AG09319 (cell line): ENCODE measurements at places on chromosomes 12 and 14.

- no peak for DNase-seq
Observed at GRCh38 chr14:61749867-61750266, 12.4 kb upstream of the SNAPC1 start.

DNA sequence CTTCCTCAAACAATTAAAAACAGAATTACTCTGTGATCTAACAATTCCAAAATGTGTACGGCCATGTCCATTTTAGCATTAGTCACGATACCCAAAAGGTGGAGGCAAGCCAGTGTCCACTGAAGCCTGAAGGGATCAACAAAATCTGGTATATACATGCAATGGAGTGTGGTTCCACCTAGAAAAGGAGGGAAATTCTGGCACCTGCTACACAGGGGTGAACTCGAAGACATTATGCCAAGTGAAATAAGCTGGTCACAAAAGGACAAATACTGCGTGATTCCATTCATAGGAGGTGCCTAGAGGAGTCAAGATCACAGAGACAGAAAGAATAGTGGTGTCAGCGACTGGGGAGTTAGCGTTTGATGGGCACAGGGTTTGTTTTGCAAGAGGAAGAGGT is 331.4 kb downstream of the MED13L start:
- DNase-seq = no peak

DNA sequence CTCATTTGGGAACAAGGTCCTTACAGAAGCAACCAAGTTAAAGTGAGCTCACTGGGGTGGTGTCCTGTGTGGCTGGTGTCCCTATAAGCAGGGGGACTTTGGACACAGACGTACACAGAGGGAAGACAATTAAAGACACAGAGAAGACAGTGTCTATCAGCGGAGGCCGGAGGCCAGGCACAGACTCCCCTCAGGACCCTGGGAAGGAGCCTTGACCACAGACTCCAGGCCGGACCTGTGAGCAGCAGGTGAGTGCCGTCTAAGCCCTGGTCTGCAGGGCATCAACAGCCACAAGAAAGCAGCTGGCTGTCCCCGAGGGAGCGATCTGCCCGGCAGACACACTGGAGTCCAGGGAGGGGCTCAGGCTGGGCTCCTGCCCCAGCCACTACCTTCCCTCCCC is 219.1 kb upstream of the C14orf180 start:
- DNase-seq = no peak

DNA sequence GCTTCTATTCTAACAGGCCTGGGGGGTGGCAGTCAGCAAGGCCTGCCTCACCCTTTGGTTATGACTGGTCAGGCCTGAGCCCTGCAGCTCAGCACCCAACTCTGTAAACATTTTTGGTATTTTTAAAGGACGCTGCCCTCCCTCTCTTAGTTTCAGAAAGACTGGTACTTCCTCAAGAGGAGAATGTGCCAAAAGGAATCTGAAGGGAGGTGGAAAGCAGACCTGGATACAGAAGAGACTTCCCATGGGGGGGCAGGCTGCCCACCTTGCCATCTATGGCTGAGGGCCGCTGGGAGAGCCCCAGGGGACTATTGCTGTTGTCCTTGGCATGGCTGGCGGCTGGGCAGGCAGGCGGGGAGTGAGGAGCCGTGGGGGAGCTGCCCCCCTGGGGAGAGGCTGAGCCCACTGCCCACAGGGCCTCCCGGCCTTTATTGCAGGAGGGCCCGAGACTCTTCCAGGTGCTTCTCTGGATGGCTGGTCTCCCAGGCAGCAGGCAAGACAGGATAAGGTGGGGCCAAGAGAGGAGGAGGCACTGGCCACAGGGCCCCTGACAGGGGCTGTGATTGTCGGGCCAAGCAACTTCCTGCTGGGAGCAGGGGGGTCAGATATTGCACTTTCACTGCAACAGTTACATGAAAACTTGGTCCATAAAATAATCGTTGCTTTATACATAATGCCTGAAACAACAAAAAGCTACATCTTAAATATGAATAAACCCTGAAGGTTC is 3.5 kb downstream of the ARL6IP4 start:
- no peak for DNase-seq

DNA sequence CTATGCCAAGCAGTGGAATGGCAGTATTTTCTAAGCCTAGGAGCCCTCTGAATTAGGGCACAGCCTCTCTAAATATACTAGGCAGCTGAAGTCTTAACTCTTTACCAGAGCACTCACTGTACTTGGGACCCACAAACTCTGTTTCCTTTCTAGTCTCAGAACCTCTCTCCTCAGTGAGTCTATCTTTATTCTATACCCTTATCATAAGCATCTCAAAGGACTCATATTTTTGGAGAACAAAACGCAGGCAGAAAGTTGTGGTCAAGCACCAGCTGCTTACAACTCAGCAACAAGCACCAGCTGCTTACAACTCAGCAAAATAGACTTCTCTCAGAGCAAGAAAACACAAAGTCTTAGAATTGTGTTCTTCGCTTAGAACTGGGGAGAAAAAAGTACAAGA is 993 bp downstream of the CCDC196 start:
- no peak for DNase-seq

- no peak for DNase-seq
Observed at GRCh38 chr12:124814741-124815613, 48.7 kb downstream of the SCARB1 start.

- DNase-seq = no peak
Observed at GRCh38 chr12:77189458-77189857, 124.1 kb upstream of the E2F7 start.
